CD4-positive, alpha-beta T cell treated with Interleukin-4 for 1 hour (primary cell): ENCODE measurements at places on chromosomes 4 and X.

GRCh38 chr4:54675721-54676461 is 18.1 kb downstream of the KIT start:
- DNase-seq = no peak

DNA sequence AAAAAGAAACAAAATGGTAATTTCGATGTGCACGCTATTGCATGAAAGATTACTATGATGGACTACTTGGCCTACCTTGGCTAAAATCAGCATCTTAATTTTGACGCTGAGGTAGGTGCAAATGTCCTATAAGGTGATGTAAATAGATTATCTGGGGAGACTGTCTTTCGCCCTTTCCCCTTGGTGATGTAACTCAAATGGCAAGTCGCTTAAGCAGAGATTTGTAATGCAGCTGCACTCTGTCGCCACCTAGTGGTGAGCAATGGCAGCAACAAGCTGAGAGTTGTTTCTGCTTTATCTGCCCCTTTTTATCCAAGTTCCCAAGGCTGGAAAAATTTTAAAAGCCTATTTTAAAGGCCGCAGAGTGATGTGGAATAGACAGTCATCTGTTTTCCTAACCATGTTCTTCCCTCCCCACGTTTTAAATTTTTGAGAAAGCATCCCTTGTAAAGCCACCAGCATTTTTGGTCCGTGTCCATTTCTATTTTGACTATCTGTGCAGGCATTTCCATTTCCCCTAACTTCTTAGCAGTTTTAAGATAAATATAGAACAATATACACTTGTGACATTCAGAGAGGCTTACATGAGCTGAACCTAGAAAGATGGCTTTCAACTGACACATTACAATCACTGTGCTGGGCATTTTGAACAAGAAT is 62.4 kb upstream of the PDLIM3 start:
- peak; percentile 66 for DNase-seq

DNA sequence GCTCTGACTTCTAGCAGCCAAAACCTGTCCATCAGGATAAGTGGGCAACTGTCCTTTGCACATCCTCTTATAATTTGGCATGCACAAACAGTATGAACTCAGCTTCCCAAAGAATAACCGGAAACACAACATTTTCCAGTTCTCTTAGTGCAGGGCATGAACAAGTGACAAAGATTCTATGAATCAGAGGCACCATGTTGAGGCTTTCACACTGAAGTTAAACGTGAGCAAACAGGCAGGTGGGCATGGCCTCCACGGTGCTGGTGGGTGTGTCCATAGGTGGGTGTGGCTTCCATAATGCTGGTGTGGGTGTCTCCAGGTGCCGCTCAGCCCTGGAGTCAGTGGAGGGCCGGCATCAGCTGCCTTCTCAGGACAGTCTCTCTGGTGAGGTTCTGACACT is 196.5 kb downstream of the SMIM20 start:
- DNase-seq = no peak

DNA sequence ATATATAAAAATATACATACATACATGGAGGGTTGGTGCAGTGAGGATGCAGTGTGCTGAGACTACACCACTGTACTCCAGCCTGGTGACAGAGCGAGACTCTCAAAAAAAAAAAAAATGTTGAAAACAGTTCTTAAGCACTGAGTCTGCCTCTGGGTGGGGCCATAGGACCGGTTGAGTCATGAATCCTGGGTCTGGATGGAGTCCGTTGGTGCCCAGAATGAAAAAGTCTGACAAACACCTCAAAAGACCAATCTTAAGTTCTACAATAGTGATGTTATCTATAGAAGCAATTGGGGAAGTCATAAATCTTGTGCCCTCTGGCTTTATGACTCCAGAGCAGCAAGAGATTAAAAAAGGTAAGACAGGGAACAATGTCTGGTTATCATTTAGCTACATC is 70.4 kb downstream of the FGFBP1 start:
- DNase-seq = no peak

DNA sequence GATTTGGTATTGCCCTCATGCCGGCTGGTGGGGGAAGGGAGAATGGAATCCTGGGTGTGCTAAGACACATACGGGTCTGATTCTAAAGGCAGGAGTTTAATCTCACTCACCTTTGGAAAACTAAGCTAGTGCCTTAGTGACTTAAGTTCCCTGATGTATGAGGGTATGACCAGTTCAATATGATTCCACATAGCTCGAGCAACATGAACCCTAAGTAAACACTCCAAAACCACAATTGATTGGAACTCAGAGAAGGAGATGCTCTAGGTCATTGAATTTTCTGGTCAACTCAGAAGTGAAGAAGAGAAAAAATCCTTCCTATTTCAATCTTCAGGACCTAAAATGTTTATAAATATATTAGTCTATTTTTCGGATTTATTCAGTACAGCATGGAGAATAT is 420.1 kb upstream of the INTU start:
- no peak for DNase-seq

DNA sequence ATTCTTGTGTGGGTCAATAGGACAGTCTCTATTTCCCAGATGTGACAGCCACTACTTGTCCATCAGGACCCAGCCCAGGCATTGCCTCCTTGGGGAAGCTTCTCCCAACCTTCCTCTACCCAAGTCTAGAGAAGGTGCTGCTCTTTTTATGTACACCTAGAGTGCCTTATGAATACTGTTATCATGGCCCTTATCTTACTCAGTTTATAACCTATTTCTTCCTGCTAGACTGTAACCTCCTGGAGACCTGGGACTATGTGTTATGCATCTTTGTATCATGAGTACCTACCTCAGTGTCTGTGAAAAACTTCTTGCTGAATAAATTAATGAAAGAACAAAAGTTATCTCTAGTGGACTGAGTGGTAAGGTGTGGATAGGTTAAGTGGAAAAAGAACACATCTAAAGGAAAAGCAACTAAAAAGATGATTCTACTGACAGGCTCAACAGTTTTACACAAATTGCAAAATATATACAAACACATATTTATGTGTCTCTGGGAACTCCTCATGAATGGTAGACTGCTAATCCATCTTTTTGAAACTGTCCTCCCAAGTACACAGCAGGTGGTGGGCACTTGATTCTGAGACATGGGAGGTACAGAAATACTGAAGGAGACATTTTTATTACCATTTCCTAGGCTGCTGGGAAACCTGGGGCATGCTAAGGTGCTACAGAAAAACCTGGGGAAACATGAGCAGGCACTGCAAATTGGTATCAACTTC is 106.6 kb downstream of the SH3RF1 start:
- DNase-seq = no peak

- no peak for DNase-seq
These were observed 15.1 kb upstream of the FGFR3 start for GRCh38 chr4:1777822-1778641.

- no peak for DNase-seq
These were observed 149.0 kb upstream of the SCML1 start for GRCh38 chrX:17588303-17588702.

DNA sequence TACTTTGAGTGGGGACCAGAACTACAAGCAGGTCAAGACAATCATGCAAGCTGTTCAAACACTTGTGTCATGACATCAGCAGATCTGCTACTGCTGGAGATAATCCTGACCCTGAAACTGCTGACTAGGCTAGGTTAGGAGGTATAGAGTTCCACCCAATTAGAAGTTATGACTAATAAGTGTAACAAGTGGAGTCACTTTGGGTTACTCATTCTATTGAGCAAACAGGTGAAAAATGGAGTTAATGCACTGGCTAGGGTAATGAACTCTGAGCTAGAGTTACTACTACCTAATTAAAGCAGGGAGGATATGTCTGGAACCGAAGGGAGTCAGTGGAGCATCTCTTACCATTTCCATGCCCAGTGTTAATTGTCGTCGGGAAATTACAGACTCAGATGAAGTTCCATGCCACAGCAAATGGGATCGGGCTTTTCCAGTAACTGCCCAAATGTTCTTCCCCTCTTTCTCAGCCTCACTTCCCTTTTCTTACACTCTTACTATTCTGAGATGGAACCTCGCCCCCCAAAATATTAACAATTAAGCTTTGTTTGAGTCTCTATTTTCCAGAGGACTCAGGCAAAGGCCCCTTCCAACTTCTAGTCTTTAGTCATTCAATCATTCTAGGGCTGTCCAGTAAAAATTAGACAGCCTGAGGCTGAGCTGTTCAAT is 19.8 kb upstream of the MANBA start:
- DNase-seq = no peak

GRCh38 chr4:5370286-5370685 is 319.0 kb downstream of the STK32B start:
- no peak for DNase-seq

DNA sequence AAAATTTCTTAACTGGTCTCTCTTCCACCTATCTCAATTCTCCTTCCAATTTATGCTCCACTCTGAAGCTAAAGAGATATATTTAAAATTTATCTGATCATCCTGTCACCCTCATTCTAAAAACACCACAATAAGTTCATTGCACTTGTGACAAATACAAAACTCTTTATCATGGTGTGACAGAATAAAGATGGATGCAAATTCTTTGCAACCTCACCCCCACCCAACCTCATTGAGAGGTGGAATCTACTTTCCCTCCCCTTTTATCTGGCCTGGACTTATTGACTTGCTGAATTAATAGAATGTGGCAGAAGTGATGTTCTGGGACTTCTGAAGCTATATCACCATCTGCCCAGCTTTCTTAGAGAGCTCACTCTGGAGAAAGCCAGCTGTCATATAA is 46.5 kb downstream of the IDS start:
- DNase-seq = no peak

GRCh38 chr4:149120331-149121022 is 678.3 kb upstream of the NR3C2 start:
- DNase-seq = no peak

DNA sequence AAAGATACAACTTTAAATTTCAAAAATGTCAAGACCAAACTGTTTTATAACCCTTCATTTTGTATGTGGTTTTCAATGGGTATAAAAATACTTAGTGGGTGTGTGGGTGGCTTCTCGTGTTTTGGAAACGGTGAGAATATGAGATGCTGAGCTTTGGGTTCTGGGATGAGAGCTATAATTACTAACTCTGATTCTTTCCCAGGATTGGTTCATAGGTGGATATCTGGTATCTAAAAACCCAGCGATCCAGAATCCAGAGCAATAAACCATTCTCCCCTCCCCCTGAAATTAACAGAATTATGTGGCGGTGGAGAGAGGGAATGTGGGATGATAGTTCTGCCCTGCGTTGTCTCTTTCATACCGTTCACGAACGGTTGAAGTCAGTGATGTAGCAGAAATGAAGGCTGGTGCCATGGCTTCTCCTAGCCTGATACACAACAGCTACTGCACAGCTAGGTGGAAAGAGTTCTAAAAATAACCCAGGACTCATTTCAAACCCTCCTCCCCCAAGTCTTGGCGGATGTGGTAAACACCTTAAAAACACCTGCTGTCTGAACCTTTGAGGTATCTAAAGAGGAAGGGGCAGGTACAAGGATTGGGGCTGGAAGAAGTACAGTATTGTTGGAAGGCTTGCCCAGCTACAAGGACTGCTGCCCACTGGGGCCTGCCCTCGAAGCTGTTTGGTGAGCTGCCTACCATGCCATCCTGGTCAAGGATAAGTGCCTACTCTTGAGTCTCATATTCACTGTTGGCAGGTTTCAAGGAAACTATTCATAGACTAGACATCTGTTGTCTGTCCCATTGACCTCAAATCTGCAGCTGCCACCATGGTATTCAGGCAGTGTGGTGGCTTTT is 44.5 kb downstream of the SEPTIN11 start:
- DNase-seq = peak; percentile 83

GRCh38 chr4:138414202-138414601 is 172.1 kb upstream of the SLC7A11 start:
- DNase-seq = no peak

- DNase-seq = no peak
These were observed 4.1 kb downstream of the NOA1 start for GRCh38 chr4:56973336-56973735.

- DNase-seq = no peak
These were observed 333.5 kb downstream of the TENM3 start for GRCh38 chr4:182576601-182577289.

- DNase-seq = no peak
These were observed 222.1 kb upstream of the GALNT7 start for GRCh38 chr4:172946503-172946902.

DNA sequence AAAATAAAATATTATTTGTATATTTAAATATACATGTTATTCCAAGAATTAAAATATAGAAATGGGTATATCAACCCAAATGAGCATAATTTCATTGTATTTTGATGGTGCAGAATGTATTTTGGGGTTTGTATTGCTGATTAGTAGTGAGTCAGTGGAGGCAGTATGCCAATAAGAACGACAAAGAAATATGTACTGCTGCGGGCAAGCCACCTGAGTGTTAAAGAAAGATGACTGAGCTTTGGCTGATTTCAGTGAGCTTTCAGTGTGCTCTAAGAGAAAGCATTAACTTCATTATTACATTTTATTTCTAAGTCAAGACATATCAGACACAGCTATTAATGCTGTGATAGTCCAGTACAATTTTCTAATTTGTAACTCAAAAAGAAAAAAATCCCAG is 297.8 kb downstream of the ANK2 start:
- DNase-seq = no peak

DNA sequence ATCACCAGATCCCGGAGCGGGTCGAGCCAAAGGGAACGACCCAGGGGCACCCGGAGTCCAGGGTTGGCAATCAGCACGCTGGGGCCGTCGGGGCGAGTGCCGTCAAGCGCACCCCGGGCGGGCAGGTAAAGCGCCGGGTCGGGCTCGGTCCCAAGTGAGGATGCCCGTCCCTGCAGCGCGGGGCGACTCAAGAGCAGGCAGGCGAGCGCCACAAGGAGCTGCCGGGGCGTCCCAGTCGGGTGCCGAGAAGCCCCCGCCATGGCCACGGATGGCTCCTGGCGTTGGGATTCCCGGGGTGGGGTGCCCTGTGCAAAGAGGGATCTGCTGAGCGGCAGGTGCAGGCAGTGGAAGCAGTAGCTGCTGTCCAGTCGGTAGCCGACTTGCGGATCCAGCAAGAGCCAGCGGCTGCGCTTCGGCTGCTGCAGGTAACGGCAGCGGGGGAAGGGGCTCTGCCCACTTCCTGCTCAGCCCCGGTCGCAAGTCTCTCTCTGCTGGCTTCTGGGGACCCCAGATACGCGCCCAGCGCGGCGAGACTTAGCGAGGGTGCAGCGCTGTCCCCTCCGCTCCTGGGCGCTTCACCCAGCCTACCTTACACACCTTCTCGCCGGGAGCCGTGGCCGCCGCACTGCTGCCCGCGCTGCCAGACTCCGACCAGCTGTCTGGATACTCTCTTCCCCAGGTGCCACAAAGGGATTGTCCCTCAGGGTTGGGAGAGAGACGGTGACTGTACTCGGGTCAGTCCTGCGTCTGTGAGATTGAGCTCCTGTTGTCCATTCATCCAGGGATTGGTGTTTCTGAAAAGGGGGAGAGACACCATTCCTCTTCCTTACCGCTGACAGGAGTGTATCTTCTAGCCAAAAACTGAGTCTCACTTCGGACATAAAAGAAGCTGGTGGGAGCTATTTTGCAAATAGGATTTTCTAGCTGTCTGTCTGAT is at the start of gene FREM3:
TSS of gene FREM3 (minus strand) at position 260 of the 937 bp plus-strand sequence. CDS start at position 260, 0 bp downstream.
- no peak for DNase-seq
